Astrocyte of the spinal cord (primary cell): ENCODE measurements at places on chromosomes 13 and 19.

DNA sequence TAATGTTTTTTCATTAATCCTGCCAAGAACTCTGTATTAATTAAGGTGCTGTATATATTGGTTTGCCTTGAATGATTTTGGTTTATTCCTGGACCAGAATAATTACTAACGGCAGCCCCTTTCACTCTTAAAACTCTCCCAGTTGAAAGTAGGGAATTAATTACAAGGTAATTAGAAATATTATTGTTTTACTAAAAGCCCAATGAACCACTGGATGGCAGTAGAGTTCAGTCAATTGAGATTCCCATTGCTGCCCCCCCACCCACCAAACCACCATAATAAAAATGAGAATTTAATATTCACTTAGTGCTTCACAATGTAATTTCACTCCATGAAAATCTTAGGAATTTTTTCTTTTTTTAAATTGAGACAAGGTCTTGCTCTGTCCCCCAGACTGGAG is 13.7 kb downstream of the WBP4 start:
- peak; percentile 37 for DNase-seq

DNA sequence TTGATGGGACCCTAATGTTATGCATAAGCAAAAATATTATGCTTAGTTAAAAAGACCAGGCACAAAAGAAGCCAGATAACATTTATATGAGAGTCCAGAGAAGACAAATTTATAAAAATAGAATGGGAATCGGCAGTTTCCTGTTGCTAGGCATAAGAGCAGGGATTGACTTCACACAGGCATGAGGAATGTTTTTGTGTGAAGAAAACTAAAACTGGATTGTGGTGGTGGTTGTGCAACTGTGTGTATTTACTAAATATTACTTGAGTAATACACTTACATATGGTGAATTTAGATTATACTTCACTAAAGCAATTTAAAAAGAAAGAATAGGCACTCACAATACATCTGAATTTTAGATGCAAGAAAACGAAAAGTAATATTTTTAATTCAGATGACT is 108.3 kb downstream of the SLITRK1 start:
- no peak for DNase-seq

DNA sequence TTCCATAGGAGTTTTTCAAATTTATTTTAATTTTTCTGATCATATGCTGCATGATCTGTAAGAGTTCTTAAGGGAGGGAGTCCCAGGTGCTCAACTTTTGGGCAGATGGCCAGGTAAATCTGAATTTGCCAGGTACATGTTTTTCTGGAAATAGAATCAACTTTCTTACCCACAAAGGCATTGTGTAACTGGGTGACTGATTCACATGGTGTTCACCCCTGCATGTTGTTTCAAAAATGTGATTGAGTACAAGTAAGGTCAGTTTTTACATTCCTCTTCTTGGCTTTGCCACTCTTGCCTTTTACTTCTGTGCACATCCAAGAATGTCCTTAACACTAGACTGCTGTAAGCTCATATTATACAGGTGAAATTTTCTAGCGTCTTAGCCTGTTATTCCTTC is 30.4 kb downstream of the RB1 start:
- DNase-seq, result peak; percentile 4

- no peak for DNase-seq
Observed at GRCh38 chr13:101415358-101416174, 742 bp downstream of the NALCN start.

DNA sequence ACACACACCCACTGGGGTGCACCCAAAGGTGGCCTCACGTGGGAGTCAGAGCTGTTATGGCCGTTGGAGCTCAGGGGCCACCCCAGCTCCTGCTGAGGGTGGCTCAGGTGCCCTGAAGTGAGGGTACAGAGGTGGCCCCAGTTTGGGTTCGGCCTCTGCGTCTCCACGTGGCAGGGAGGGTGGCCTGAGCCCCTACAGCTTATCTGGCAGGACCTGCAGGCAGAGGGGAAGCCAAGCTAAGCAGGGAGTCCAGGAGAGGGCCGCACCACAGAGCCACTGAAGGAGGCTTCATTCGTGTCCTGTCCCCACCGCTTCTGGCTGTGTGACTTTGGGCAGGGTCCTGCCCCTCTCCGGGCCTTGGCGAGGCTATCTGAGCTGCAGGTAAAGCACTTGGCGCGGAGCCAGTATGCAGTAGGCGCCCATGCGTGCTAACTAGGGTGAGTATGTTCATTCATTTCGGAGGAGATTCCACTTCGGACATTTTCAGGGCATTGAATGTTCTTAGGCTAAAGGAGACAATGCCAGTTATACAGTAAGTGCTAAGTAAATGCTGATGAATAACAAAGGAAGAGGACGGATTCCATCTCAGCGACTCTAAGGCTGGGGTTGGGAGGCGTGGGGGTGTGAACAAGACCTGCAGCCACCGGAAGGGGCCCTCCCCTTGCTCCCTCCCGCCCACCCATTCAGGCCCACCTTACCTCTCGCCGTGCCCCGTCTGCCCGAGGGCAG is 4.9 kb downstream of the REX1BD start:
- no peak for DNase-seq

GRCh38 chr13:74904556-74904955 is 577.4 kb downstream of the TBC1D4 start:
- DNase-seq, result no peak

- no peak for DNase-seq
Observed at GRCh38 chr19:40862785-40863184, 12.5 kb upstream of the CYP2A6 start.
